ENCODE measurements at places on chromosomes 5 and 9.
A peak's percentile ranks its signal among the peaks of the same experiment; 100 is the strongest.

DNA sequence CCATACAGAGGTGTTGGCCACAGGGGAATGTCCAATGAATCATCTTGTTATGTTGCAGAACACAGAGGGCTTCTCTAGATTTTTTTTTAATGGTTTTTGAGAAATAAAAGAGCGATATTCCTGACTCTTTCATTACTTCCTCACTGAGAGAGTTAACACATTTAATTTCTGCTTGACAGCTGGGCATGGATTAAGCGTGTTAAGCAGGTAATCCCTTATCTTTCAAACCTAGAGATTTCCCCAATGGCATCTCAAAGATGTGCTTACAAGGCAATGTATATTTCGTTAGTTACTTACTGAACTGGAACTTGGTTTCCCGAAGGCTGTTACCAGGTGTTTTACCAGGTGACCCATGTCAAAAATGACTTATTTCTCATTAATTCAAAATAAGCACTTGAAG, 21.8 kb upstream of the ADCY2 start:
- DNase-seq = no peak

GRCh38 chr9:32587901-32588300, 14.9 kb upstream of the NDUFB6 start:
- DNase-seq = no peak

DNA sequence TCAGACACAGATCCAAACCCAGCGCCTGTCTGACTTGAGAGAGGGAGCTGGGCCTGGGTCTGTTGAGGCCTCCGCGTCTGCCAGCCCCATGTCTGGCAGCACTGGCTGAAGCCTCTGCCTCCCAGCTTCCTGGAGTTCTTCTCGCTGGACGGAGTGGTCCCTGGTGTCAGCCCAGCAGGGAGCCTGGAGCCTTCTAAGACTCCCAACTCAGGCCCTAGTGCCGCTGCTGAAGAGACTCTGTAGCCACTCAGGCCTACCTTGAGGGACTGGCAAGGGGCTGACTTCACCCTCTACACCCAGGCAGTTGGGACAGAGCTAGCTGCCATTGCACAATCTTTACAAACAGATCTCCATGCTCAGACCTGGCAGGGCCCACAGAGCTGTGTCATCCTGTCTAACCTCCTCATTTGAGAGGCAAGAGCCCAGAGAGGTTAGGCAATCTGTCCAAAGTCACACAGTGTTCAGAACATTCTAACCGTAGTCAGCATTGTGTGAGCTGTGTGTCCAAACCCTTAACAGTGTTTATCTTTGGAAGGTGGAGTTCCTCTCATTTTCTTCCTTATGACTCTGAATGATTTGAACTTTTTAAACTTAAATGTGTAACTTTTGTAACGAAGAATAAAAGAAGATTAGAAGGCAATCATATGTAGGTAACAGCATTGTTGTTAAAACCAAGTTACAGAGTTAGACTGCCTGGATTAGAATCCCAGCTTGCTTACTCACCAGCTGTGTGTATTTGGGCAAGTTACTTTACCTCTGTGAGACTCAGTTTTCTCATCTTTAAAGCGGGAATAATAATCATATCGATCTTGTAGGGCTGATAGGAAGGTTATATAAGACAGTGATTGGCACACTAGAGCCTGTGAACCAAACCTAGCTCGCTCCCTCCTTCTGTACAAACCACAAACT, 4.6 kb upstream of the DUSP1 start:
- no peak for DNase-seq

DNA sequence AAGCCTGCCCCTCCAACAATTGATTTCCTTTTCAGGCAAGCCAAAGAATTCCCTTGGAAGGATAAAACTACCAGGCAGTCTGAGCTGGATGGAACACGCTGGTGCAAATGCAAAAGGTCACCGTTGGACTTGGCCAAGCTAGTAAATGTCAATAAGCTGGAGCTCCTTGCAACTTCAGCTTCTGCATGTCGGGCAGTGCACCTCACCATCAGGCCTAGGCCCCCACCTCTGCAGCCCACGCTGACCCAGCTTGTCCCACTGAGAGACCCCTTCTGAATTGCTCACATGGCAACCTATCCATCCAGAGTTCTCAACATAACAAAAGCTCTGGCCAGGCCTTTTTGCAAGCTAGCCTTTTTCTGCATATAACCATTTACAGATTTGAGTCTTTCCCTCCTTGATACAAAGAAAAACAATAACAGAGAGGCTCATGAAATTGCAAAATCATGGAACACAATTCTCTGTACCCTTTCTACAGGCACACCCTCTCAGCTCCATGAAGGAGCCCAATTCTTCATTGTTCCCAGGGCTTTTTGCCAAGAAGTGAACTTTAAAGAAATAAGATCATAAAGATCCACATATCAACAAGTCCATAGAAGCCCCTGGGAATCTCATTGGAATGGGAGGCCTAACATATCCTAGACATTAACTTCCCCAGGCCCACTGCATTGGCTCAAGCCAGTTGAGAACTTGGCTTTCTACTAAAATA, 123.9 kb upstream of the SLIT3 start:
- DNase-seq = no peak

- DNase-seq = no peak
Observed at GRCh38 chr5:143653256-143653655, 158.7 kb upstream of the HMHB1 start.

DNA sequence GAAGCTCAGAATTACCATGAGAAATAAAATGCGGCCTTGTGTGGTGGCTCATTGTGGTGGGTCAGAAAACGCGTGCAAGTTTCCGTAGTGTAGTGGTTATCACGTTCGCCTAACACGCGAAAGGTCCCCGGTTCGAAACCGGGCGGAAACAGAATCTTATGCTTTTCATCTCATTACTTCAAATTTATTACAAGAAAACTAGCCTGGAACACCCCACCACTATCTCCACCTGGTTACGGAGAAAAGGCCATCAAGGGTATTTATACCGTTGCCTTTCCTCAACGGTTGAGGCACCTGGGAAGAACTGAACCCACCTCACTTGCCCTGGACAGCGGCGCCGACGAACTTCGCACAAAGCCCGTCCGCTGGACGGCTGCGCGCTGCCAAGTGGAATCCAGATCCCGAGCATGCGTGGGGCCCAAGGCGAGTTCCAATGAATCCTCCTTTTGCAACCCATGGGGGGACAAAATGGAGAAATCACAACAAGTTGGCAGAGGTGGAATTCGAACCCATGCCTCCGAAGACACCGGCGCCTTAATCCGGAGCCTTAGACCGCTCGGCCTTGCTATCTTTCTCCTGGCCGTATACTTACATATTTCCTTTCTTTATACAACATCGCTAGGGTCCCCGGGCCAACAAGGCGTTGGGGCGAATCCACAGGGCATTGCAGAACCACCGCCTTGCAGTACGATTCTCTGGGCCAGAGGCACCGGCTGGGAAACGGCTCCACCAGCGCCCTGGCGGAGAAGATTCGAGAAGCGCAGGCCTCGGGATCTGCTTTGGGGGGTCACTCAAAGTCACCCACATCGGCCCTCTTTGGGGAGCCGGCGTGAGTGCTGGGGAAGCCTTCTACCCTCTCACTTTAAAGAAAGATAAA, 16.9 kb downstream of the OR2V2 start:
- no peak for DNase-seq

- no peak for DNase-seq
Observed at GRCh38 chr5:116271446-116272025, 186.7 kb downstream of the COMMD10 start.

- DNase-seq = no peak
Observed at GRCh38 chr5:154274828-154275185, 84.3 kb downstream of the GALNT10 start.

DNA sequence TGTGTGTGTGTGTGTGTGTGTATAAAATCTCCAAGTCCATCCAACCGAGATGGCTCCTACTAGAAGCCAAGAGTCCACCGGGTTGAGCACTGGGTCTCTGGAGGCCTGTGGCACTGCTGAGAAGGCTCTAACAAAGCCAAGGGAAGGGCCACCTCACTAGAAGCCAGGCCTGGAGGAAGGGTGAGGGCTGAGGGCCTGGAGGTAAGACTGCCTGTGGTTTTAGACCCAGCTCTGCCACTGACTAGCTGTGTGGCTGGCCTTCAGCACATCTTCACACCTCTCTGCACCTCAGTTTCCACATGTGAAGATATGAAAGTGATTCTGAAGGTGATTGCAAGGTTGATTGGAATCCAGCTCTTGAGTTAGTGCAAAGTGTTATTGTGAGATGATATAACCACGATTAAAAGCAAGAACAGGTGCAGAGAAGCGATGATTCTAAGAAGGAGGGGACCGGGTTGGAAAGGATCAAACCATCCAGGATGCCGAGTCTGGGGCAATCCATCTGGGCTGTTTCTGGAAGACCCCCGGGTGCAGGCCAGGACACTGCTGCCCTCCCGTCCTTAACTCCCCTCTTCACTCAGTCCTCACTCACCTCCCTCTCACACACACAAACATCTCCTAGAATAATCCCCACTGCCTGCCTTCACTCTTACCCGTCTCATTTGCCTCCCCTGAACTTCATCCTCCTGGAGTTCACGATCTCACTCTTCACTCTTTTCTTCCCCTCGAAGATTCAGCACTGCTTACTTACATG, 2.3 kb downstream of the IL4 start:
- DNase-seq = no peak

DNA sequence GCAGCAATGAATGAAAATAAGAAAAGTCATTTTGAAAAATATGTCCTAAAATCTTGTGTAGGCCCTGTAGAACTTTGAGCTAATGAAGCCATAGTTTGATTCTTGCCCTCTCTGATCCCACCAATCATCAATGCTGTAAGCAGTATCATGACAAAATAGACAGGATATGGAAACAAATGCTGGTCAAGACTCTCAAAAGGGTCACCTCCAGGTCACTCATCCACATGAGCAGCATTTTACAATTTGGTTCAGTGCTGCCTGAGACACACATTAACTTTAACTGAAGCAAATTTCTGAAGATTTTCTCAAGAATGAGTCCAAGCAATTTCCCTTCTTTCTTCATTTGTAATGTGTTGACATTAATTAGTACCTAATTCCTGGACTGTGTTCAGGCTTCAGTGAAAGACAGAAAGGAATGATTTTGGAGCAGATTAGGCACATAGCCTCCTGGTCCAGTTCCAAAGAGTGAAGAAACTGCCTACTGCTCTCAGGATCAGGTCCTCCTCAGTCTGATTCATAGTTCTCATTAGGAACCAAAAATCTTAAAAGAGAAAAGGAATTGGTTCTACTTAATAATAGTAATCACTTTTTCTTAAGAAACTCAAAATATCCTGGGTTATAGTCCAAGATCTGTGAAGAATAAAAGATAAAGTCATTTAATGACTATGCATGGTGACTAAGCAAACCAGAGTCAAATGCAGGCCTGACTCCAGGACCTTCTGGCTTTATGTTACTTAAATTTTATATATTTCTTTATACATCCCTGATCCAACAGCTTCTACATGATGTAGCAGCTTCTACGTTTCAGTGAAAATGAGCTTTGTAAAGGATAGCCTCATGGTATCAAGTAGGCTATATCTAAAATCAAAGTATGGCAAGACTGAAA, 192.1 kb upstream of the RGMB start:
- DNase-seq = no peak

DNA sequence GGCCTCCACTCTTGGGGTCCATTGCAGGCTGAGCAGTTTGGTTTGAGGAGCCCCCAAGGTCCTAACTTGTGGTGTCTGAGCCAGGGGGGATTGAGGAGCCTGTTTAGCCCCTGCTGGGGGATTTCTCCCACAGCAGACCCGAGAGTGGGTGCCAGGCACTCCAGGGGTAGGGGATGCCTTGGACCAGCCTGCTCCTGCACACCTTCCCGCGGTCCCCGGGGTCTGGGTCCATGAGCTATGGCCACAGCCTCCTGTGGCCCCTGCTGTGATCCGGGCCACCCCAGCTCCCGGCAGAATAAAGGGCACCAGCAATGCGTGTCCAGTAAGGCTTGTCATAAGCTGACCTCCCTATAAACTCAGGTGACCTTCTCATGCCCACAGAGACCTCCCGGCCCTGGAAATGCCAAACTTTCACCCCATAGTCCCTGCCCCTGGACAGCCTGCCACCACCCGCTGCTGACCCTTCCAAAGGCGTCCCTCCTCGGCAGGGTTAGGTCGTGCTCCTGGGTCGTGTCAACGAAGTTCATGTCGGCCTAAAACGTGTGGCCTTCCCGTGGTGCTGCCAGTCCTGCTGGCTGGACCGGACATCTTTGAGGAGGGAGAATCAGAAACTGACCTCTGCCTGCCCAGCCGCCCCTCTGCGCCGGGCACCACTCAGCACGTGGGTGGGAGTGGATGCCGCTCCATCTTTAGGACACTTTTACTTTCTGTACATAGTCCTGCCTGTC, 137.6 kb downstream of the MRPL36 start:
- DNase-seq = no peak

- no peak for DNase-seq
Observed at GRCh38 chr9:118596374-118597015, 772.7 kb downstream of the BRINP1 start.

GRCh38 chr5:146032911-146033310, 72.5 kb downstream of the PLAC8L1 start:
- DNase-seq = no peak

DNA sequence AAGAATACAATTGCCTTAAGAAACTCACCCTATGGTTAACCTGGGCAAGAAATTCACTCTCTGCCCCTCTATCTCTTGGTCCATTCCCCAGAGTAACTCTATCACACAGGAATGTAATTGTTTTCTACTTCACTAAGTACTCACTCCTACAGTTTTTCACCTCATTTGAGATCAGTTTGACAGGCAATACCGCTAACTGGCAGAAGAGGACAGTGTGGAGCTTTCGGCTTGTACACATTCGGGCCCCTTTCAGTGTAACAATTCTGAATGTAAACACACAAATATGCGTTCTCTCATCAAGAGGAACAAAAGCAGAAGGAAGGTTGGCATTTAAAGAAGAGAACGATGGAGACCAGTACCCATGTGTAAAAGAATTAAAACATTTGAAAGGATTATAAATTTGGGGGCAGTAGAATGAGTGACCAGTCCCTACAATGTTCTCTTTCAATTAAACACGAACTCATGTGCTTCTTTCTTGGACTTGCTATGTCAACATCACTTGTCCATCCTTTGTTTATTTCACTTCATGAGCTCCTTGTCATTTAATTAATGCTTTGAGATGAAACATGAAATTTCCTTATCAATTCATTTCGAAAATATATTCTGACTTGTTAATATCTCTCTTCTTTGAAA, 188.5 kb upstream of the GRAMD2B start:
- no peak for DNase-seq

- no peak for DNase-seq
Observed at GRCh38 chr9:8284884-8285283, 485.3 kb upstream of the DMAC1 start.

DNA sequence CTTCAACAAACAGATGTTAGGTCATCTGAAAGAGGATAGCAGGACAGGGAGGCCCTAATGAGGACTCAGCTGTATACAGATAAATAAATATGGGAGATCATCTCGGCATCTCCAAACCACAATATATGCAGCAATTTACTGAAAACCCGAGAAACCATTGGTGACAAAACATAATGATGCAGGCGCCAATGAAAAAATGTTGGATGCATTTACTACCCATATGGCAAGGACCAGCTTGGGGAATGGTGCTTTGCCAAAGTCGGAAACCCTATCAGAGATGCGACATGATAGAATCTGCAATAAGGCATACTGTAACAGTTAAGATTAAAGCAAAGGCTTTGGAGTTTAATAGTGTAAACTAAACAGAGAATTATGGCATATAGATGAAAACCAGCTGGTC, 92.0 kb downstream of the SNCAIP start:
- DNase-seq = peak; percentile 59

GRCh38 chr9:1839909-1840308, 175.2 kb upstream of the SMARCA2 start:
- no peak for DNase-seq
